ENCODE measurements at places on chromosomes 13 and 19.

GRCh38 chr19:38497907-38498306, 64.4 kb downstream of the RYR1 start:
- no peak for DNase-seq

- DNase-seq, result no peak
Measured at GRCh38 chr19:9075064-9075949, 11.6 kb upstream of the OR1M1 start.

GRCh38 chr19:4606921-4607678, 32.2 kb upstream of the TNFAIP8L1 start:
- peak; percentile 12 for DNase-seq

GRCh38 chr13:83503424-83503823, 378.9 kb downstream of the SLITRK1 start:
- no peak for DNase-seq

GRCh38 chr19:46441866-46442265, 13.1 kb upstream of the PNMA8C start:
- no peak for DNase-seq

DNA sequence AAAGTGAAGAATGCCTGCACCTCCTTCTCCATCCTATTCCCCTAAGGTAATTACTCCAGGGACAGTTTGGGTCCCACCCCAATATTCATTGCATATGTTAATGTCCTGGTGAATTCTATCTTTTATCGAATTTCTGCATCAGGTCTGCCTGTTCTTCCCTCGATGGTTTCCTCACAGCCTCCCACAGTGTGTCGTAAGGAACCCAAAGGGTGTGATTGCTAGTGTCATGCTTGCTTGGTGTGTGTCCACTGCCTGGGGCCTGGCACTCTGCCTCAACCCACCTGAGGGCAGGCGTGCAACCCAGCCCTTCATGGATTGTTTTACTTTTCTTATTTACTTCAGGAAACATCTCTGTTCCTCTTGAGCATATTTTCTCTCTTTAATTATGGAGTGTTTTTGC, 60.2 kb upstream of the CYSLTR2 start:
- DNase-seq, result no peak

- no peak for DNase-seq
Measured at GRCh38 chr19:40829205-40829604, 21.0 kb downstream of the CYP2A6 start.

DNA sequence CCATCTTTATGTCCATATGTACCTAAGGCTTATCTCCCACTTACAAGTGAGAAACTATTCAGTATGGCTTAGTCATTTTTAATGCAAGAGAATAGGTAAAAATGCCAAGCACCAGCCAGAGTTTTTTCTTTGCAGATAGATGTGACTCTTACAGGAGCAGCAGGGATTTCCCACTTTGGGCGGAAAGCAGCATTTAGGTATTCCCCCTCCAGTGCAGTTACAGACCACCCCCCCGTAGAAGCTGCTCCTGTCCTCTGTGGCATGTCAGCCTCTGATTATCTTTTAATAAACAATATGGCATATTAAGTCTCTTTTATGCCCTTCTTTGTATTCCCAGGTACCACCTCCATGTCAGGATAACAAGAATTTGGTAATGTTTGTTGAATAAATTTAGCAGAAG, 24.7 kb upstream of the USPL1 start:
- DNase-seq, result no peak

DNA sequence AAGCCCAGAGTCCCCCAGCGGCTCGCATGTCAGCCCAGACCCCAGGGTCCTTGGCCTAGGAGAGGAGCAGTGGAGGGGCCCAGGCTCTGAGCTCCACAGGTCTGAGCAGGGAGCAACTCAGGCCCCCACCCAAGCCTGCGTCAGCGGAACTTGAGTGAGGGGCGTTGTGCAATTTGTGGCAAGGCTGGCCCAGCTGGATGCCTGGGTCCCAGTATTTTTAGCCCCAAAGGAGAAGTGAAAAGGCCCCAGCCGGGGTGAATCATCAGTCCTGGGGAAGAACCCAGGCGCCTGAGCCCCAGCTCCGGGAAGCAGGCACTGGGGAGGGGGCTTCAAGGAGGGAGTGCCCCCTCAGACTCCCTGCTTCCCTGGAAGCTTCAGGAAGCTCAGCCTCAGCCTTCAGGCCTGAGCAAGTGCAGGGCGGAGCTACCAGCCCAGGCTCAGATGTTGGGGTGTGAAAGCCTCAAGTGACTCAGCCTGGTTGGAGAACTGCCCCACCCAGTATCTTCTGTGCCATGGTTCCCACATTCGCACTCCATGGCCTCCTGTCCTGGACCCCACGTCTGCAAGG, 7.2 kb downstream of the MED29 start:
- DNase-seq, result no peak

DNA sequence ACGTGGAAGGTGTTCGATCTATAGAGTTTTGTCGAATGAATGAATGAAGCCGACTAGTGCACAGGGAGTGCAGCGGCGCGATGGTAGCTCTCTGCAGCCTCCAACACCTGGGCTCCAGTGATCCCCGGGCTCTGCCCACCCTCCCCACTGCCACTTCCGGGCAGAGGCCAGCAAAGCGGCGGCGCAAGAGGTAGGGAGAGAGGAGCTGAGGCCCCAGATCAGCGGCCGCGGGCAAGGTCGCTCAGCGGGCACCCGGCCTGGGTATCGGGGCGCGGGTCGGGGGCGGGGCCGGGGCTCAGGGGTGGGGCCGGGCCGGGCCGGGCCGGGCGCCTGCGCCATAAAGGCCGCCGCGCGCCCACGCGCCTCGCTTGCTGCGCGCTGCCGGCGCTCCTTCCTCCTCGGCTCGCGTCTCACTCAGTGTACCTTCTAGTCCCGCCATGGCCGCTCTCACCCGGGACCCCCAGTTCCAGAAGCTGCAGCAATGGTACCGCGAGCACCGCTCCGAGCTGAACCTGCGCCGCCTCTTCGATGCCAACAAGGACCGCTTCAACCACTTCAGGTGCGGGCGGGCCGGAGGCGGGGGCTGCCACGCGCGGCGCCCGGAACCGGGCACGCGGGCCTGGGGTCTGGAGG, at the start of gene GPI:
TSS of gene GPI (plus strand) at position 367 of the 633 bp plus-strand sequence. CDS start at position 438, 71 bp downstream.
- peak; percentile 75 for DNase-seq

DNA sequence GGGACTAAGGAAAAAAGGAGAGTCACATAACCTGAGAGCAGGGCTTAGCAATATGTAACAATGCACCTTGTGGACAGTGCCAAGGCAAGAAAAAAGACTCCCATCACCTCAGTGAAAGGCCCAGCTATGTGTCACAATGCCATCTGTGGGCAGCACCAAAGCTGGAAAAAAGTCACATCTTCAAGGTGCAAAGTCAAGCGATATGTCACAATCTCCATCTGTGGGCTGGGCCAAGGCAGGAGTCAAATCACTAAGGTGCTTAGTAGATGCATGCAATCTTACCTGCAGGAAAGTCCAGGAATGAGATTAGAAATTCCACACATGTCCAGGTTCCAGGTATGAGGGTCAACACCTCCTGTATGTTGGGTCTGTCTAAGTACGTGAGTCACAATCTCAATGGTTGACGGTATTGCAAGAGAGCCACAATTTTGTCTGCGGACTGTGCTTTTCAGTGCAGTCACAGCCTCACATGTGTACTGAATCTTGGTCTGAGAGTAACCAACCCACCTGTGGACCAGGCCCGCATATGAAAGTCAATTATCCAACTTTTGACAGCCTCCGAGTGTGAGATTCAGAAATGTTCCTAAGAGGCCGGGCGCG, 14.8 kb upstream of the ZNF43 start:
- no peak for DNase-seq

DNA sequence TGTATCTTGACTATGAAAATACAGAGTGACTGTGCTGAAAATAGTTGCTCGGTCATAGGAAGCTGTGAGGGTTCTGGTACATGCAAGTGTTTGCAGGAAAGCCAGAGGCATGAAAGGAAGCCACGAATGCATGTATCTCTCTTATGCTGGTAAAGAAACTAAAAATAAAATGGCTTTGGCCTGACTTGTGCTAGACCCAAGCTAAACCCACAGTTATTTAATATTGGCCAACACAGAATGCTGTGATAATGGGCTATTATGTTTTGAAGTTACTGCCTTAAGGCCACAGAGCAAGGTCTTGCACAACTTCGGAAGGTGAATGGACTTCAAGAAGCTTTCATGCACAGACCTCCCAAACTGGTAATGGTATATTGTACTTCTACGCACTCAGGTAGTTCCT, 518.2 kb upstream of the HTR2A start:
- DNase-seq, result no peak

GRCh38 chr13:105139380-105140285, 1395.8 kb downstream of the EFNB2 start:
- no peak for DNase-seq

DNA sequence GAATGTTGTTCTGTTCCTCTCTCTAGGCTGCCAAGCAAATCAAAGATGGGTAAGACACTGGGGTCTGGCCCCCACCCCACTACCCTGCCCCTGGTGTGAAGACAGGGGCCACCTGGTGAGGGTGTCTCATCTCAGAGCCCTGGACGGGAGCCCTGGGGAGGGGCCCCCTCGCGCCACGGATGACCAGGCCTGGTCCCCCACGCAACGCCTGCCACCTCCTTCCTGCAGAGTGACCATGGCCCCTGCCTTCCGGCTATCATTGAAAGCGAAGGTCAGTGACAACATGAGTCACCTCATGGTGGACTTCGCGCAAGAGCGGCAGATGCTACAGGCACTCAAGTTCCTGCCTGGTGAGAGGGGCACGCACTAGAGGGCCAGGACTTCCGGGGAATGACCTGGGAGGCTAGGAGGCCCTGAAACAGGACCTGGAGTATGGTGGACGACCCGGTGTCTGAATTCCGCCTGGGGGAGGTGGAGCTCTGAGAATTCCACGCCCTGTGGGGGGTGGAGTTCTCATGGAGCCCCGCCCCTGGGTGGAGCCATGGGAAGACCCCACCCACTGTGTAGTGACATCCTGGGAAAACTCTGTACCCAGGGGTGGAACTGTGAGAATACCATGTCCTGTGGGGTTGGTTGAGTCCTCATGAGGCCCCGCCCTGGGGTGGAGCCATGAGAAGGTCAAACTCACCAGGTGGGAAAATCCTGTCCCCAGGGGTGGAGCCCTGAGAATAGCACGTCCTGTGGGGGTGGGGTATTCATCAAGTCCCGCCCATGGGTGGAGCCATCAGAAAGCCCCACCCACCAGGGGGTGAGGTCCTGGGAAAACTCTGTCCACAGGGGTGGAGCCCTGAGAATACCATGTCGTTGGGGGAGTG, 6.1 kb downstream of the FSD1 start:
- no peak for DNase-seq

- peak; percentile 10 for DNase-seq
Measured at GRCh38 chr19:45117167-45117594, 24.2 kb downstream of the PPP1R37 start.

GRCh38 chr19:27744926-27745768, 1467.8 kb downstream of the UQCRFS1 start:
- no peak for DNase-seq

DNA sequence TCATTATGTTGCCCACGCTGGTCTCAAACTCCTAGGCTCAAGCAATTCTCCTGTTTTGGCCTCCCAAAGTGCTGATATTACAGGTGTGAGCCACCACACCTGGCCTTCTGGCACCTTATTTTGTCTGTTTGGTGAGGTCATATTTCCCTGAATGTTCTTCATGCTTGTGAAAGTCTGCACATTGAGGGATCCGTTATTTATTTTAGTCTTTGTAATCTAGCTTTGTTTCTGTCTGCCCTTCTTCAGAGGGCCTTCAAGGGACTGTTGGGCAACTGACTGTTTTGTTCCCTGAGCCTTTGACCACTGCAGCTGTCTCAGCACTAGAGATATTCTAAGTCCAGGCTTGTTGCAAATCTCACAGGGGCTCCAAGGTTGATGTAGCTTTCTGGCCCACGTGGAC, 110.5 kb upstream of the RFC3 start:
- DNase-seq, result no peak

- DNase-seq, result no peak
Measured at GRCh38 chr13:21526707-21527540, 67.8 kb upstream of the ZDHHC20 start.

- no peak for DNase-seq
Measured at GRCh38 chr13:102569488-102569887, 27.3 kb upstream of the TPP2 start.

DNA sequence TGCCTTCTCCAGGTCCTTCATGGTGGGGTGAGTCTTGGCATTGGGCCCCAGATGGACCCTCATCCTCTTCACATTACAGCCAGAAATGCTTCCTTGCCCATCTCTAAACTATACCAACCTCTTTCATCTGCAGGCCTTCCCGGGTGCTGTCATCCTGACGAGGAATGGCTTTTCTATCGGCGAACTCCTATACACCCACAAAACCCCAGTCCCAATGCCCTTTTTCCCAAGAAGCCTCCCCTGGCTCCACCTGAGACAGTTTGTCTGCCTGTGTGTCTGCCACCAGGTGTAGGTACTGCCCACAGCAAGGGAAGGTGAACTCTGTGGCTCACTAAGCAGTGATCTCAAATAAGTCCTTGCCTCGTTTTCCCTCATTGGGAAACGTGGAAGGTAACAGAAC, 55.3 kb downstream of the PTPRS start:
- DNase-seq, result no peak

DNA sequence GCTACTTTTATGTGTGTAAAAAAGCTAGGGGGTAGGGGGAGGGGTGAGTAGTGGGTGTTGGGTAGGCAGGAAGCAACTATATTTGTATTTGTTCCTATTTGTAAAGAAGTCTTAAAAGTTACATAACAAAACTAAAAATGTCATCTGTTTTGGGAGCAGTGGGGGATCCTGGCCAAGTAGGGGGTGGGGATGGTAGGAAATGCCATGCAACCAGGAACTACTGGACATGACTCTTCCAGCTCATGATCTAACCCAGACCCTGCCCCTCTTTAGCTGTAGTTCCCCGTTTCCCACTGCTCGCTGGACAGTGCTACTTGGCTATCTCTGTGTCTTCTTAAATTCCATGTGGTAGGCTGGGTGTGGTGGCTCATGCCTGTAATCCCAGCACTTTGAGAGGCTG, 3.2 kb downstream of the GTF3A start:
- DNase-seq, result no peak

DNA sequence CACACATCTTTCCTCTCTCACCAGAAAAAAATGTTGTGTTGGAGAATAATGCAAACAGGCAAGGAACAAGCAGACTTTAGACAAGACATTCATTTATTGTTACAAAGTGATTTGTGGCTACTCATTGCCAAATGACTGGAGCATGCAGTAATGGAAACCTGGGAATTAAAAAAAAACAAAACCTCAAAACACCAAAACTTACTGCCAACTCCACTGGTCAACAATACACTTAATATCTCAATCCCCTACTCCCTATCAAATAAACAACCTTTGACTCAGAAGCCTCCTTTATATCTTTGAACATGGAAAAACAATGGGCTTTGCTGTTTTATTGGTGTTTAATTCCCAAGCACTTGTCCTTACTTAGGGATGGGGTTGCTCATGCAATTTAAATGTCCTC, 112.8 kb downstream of the POSTN start:
- DNase-seq, result no peak

DNA sequence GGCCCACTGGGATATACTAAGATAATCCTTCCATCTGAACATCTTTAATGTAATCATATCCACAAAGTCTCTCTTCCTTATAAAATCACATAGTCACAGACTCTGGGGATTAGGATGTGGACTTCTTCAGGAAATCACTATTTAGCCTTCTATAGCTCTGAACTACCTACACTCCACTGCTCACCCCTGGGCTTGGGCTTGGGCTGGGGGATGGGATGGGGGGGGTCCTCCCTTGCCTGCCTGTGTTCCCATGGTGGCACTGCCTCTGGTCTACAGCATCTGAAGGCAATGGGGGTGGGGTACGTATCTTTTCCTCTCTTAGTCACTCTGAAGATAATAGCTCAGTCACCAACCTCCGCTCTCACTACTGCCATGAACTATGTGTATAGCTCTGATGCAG, 67.8 kb upstream of the SERTM1 start:
- DNase-seq, result no peak

- no peak for DNase-seq
Measured at GRCh38 chr13:23986619-23987018, 89.3 kb upstream of the C1QTNF9B start.
